ENCODE measurements at places on chromosomes 13 and 19. TPM values are rescaled to one million over a fixed set of nuclear protein-coding genes. Genes with fewer than 3 reads are reported as not detected.

MBNL2 gene
- total RNA-seq, result 126 TPM

CCL25 gene
- not detected for total RNA-seq

LILRA1 gene
- total RNA-seq, result not detected

IGFL2 gene
- total RNA-seq, result not detected

LILRA6 gene
- total RNA-seq, result not detected

Data from IMR-90 (cell line).